NCI-H1930 (cell line): ENCODE measurements at places on chromosomes 11 and 22.

DNA sequence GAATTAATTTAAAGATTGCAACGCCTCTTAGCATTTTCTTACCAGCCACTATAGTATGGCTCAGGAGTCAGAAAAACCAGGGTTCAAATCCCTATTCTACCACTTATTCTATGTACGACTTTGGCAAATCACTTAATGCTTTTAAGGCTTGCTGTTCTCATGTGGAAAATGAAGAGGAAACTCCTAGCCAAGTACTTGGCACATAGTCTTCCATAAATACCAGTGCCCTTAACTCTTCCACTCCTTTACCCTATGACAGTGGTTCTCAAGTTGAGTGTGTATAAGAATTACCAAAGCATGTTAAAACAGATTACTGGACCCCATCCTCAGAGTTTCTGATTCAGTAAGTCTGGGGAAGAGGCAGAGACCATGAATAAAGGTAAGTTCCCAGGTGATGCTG is 107.6 kb downstream of the RBFOX2 start:
- no peak for DNase-seq

DNA sequence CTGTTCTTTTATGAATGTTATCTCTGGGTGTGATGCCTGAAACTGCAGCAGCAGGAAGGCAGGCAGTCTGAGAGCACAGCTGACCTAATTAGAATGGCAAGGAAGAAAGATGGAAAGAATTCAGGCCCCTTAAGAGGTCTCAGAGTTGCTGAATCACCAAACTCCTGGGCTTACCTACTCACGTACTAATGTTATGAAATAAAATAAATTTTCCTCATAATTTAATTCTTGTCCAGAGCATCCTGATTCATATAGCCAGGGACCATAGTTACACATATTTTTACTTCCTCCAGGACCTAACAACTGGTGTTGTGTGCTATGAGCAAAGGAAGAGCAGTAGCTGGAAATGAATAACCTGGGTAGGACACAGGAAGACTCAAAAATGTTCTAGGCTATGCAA is 41.9 kb downstream of the SNX19 start:
- DNase-seq = no peak

DNA sequence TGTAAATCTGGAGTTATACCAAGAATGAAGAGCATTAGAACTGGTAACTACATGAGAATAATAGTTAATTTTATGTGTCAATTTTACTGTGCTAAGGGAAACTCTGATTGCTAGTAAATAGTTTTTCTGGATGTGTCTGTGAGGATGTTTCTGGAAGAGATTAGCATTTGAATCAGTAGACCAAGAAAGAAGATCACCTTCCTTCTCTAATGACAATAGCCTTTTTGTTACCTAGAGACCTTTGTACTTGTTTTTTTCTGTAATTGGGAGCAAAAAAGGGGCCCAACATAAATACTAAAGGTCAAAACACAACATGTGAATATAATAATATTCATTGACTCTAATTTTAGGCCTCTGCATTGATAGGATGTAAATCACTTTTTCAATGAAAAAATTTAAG is 100.6 kb downstream of the DLG2 start:
- DNase-seq = no peak

- no peak for DNase-seq
These were observed 1.9 kb upstream of the IFITM10 start for GRCh38 chr11:1751999-1752906.
